AG08395 (cell line): ENCODE measurements at places on chromosomes 7 and 10.

- DNase-seq = no peak
Observed at GRCh38 chr7:84941936-84942335, 244.9 kb downstream of the SEMA3D start.

GRCh38 chr7:1889556-1890181 is 219.6 kb downstream of the ELFN1 start:
- DNase-seq = peak; percentile 84

- DNase-seq = no peak
Observed at GRCh38 chr10:22752272-22752889, 38.0 kb upstream of the PIP4K2A start.

DNA sequence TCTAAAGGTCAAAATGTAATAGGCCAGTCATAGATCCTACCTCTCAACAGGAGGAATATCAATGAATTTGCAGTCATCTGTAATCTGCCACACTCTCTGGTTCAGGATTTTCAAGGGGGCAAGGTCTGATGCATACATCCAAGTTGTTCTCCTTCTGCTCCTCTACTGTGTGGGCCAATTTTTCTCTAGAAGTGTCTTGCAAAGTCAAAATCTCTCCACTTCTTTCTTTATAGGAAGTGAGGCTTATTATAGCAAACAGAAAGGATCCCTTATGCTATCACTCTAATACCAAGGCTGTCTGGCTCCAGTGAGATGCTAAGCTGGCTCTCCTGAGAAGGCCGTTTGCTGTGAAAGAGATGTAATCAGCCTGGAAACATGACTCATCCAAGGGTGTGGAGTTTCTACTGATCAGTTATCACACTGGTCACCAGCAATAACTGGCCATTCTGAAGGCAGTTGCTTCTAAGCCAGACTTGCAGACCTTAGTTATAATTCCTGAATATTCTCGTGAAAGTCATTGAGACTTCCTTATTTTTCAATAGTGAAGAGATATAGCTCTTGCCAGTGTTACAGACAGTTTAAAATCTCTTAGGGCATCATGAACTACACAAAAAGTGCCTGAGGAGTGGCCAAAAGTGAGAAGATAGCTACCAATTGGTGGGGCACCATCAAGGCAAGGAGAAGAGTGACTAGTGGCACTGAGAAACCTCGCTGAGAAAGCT is 43.2 kb upstream of the LRGUK start:
- peak; percentile 61 for DNase-seq

DNA sequence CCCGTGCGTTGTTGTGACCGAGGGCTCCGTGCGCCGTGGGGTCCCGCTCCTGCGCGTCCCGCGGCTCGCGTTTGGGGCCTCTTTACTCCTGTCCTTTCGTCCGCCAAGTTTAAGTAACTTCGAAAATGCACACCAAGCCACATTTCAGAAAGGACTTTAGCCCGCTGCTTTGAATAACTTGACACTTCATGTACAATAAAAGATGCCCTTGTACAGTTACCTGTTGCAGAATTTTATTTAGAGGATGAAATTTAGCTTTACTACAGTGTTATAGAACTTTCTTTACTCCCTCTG is 459 bp downstream of the SUGCT start:
- DNase-seq = no peak
